ENCODE measurements at places on chromosomes 2 and 18.

GRCh38 chr18:8366656-8367055, 242.6 kb upstream of the RAB12 start:
- DNase-seq: peak; percentile 70

DNA sequence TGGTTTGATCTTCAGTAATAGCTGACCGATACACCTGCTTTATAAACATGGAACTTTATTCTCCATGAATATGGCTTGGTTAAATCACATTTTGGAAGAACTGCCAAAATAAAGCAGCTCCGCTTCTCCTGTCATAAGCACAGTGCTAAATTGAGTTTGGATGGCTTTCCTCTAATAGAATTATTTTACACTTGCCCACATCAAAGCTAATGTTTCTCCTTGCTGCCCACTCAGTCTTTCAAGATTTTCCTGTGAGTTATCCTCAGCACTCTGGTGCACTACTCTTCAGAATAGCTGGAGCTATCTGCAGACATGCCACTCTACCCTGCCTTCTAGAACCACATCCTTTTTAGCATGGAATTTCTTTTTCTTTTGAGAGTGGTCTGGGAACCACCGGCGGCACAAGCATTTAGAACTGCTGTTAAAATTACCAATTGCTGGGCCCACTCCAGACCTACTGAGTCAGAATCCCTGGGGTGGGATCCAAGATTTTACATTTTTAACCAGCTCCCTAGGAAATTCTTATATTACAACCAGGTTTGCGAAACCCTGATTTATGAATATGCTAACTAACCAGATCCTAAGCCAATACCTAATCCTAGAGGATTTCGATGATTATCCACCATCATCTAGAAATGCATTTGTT, 283.3 kb downstream of the AFF3 start:
- DNase-seq: no peak

GRCh38 chr18:50030146-50030545, 164.8 kb downstream of the MYO5B start:
- no peak for DNase-seq

- DNase-seq: no peak
Observed at GRCh38 chr18:55857956-55858355, 270.0 kb upstream of the TCF4 start.

GRCh38 chr18:23498117-23498516, 5.2 kb upstream of the RMC1 start:
- no peak for DNase-seq

DNA sequence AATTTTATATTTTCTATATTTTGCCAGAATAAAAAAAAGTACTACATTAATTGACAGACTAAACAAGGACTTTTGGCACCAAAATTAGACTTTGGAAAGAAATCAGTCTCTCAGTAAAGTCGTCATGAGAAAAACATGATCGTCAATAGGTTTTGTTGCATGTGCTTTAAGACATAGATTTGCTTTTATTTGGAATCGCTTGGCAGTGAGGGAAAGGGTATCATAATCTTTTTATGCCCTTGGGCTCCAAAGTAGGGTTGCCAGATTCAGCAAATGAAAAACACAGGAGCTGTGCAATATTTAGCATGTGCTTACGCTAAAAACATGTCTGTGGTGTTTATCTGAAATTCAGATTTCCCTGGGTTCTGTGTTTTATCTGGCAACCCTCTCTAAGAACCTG, 177.6 kb downstream of the LAMA1 start:
- no peak for DNase-seq

- DNase-seq: no peak
Observed at GRCh38 chr2:120916446-120916845, 180.8 kb downstream of the GLI2 start.

DNA sequence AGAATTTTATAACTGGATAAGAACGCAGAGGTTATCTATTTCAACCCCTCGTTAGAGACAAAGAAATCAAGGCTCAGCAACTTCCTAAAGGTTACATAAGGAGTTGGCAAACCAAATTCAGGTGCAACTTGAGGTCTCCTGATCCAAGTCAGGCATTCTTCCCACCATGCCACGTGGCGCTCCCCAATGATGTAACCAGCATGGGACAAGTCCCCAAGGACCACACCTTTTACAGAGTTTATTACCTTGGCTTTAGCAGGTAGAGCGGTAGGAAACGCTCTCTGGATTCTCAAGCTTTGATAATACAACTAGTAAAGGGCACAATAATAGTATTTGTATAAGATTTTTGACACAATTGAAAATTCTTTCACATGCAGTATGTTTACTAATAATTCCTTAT, 26.7 kb upstream of the MBOAT2 start:
- DNase-seq: no peak

DNA sequence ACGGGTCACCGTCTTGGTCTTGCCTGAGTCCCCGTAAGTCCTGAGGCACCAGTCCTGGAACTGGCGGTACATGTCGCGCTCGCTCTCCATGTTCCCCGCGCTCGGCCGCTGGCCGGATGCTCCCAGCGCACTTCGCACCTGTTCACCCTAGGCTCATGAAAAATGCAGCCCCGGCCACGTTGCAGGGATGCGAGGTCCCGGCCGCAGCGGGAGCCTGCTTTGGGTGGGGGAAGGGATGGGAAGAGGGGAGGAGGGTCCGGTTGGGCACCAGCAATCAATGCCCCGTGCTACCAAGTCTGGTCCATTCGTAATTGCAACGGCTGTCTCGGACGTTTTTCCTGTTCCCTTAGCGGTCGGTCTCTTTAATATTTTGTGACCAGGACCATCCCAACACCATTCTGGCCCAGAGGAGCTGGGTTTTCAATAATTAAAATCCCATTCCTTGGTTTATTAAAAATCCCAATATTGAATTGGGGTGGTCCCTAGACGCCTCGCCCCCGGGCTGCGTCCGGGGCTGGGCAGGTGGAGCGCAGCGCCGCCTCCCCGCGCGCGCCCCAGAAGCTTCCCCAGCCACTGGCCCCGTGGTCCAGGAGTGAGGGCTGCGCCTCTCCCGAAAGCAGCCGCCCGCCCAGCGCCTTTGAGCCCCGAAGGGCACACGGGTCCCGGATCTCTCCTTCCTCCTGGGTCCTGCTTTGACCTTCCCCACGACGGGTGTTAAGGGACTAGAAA, 1.4 kb downstream of the NOL4 start:
- DNase-seq: no peak

- DNase-seq: no peak
Observed at GRCh38 chr18:39960550-39960949, 1994.5 kb upstream of the PIK3C3 start.

- no peak for DNase-seq
Observed at GRCh38 chr2:48356701-48357325, 173.1 kb upstream of the STON1 start.

GRCh38 chr2:119960821-119961220, 52.1 kb upstream of the EPB41L5 start:
- DNase-seq: no peak

GRCh38 chr18:60875957-60876507, 457.2 kb upstream of the CDH20 start:
- DNase-seq: no peak

- DNase-seq: no peak
Observed at GRCh38 chr2:210899131-210899530, 342.7 kb downstream of the CPS1 start.

DNA sequence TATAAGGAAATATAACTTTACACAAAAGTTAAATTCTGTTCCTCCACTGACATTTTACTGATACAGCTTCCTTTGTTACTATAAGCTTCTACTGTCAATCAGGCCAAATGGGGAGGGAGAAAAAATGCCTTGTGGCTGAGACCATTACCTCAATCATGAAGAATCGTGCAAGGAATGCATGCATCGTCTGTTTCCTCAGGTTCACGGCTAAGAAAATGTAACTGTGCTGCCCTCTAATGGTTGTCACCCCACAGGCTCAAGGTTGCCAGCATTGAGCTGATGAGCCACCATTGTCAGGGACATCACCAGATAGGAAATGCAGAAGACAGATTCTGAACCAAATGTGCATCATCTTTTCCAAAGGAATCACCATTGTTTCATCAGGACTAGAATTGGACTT, 426.9 kb downstream of the CDH2 start:
- DNase-seq: no peak

- DNase-seq: no peak
Observed at GRCh38 chr18:31255953-31256352, 62.0 kb upstream of the DSG1 start.

GRCh38 chr18:79924814-79925731, 26.4 kb downstream of the SLC66A2 start:
- DNase-seq: peak; percentile 64

DNA sequence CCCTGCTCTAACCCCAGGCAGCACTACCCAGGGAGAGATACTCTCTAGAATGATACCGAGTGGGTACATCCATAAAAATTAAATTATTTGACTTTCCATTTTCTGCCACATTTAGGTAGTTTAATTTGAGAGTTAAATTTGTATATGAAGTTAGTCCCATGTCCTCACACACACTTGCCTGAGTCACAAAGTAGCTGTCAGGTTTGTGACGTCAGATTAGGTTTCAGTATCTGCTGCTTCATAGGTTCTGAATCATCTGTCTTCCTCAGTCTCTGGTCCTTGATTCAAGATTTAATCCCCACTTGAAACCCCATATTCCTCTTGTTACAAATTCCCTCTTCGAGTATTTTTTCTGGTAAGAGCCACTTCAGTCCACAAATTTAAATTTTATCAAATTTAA, 738.6 kb upstream of the FAM98A start:
- no peak for DNase-seq

DNA sequence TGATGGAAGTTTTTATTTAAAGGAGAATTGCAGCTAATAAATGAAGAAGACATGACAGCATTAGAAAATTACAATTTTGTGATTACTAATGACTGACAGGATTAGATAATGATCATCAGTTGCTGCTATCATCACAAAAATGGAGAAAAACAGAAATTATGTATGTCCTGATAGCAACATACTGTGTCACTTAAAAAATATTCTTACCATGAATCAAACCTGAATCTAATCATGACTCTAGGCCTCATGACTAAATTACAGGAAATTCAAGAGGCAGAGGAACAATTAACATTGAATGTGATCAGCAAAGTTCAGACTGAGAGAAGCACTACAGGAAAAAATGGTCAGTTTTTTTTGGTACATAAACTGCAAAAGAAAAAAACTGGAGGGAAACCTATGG, 147.8 kb downstream of the PMAIP1 start:
- DNase-seq: no peak

DNA sequence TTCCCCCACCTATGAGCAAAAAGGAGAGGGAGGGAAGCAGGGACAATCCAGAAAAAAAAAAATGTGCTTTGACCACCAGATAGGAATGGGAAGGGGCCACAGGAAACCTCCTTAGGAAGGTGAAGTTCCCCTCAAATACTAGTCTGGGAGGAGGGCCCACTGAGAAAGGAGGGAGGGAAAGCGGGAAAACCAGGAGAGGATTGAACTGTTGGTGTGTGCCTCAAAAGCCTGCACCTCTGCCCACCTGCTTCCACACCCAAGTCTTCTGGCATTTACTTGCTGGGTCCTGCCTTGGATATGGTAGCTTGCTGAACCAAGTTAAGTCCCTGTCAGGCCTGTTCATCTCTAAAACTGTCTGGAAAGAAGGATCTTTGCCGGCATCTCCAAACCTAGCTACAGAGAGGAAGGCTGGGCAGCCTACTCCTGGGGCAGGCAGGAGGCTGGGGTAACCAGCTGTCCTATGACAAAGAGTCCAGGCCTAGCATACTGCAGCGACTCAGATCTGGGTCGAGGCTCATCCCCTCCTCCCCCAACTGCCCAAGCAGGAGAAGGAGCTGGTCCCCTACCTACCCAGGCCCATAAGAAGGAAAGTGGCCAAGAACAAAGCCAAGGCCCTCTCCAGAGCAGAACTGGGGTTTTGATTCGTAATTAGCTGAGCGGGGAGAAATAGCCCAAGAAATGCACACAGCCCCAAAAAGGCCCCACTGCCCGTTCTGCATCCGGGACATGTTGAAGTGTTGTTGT, 3.0 kb downstream of the EN1 start:
- DNase-seq: no peak

DNA sequence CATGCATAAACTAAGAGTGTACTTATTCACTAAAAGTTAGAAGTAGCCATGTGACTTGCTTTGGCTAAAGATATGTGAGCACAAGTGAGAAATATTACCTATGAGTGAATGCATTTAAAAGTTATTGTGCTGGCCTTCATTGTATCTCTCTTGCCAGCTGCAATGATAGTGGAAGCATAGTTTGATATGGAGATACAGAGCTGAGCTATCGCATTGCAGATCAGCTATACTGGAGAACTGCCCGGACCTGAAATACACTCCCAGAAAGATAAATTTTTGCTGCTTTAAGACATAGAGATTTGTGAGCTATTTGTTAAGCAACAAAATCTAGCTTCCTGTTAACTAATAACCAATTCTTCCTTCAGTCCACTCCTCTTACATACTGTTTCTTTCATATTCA, 571.1 kb downstream of the CPS1 start:
- DNase-seq: no peak

DNA sequence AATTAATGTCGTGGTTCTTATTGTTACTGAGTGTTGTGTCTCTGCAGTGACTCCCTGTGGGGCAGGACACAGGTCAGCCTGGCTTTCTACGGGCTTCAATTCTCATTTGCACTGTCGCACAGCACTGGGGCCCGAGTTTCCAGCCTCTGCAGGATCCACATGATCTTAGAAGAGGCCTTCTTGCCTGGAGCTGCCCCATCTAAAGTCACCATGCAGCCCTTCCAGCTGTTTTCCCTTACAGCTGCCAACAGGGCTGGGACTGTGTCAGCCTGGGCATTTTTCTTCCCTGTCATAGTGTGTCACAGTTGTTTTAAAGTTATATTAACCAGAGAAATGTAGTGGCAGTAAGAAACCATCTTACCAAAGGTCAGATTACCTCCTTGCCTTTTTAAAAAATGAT, 27.0 kb downstream of the FHL2 start:
- no peak for DNase-seq

DNA sequence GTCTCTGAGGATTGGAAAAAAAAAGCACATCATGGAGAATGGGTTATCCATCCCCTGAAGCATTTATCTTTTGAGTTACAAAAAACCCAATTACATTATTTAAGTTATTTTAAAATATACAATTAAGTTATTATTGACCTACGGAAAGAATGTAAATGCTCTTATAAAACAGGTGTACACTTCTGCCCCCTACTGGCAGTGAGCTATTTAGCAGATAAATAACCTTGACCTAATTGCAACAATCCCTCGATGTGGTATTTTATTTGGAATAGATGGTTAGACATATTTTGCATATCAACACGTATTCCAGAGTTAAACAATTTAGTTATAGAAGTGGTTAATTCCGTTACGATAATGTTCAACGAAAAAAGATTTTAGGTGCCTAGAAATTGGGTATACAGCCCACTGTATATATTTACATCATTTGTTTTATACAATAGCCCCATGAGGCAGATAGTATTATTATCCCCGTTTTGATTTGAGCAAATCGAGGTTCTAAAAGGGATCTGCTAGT, 9.1 kb upstream of the DAW1 start:
- no peak for DNase-seq

- no peak for DNase-seq
Observed at GRCh38 chr2:204551512-204551863, 6.2 kb downstream of the PARD3B start.

- no peak for DNase-seq
Observed at GRCh38 chr2:160252278-160252887, 52.3 kb upstream of the ITGB6 start.

GRCh38 chr2:97736608-97737330, 23.4 kb downstream of the ZAP70 start:
- no peak for DNase-seq

GRCh38 chr2:16429431-16430145, 236.0 kb downstream of the CYRIA start:
- DNase-seq: no peak
